ENCODE measurements at places on chromosomes 7 and 10. TPM values are rescaled to one million over a fixed set of nuclear protein-coding genes. Genes with fewer than 3 reads are reported as not detected.

MORN4 gene
- 0.36 TPM for total RNA-seq

ZNF3 gene
- total RNA-seq = 40.3 TPM

DNA sequence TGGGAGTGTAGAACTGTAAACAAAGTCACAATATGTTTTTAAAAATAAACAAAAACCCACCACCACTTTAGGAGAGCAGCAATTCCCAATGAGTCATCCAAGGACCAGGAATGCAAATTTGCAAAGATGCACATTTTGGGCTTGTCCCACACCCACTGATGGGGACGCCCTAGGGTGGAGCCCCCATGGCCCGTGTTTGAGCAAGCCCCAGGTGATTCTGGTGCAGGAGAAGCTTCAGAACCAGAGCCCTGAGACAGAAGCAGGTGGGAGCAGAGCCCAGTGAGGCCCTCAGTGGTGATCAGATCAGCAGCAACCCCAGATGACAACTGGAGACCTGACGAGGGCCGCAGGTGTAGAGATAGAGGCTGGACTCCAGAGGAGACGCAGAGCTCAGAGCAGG, 55.1 kb upstream of the PFKP start:
- DNase-seq = no peak

DNA sequence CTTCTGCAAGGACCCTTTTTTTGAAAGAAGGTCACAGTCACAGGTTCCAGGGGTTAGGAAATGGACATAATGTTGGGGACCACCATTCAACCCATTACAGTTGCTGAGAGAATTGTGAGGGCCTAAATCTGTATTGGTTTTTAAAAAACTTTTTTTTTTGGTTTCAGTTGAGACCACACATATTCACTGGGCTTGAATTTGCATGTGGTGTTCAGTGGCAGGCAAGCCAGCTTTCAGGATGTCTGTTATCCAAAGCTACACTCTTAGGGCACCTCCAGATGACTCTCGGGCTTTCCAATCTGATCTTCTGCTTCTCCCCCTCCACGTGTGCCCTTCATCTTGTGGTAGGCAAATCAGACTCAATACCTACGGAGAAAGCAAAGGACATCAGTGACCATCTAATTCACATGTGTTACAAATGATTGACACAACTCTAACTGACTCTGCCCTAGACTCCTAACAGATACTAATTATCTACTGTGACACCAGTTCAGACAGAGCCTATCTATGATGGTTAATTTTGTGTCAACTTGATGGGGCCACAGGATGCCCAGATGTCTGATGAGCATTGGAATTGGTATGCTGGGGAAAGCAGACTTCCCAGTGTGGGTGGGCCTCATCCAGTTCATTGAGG, 93.3 kb upstream of the ELMO1 start:
- no peak for DNase-seq

GRCh38 chr10:2918489-2918888, 148.9 kb upstream of the PFKP start:
- DNase-seq = no peak

DNA sequence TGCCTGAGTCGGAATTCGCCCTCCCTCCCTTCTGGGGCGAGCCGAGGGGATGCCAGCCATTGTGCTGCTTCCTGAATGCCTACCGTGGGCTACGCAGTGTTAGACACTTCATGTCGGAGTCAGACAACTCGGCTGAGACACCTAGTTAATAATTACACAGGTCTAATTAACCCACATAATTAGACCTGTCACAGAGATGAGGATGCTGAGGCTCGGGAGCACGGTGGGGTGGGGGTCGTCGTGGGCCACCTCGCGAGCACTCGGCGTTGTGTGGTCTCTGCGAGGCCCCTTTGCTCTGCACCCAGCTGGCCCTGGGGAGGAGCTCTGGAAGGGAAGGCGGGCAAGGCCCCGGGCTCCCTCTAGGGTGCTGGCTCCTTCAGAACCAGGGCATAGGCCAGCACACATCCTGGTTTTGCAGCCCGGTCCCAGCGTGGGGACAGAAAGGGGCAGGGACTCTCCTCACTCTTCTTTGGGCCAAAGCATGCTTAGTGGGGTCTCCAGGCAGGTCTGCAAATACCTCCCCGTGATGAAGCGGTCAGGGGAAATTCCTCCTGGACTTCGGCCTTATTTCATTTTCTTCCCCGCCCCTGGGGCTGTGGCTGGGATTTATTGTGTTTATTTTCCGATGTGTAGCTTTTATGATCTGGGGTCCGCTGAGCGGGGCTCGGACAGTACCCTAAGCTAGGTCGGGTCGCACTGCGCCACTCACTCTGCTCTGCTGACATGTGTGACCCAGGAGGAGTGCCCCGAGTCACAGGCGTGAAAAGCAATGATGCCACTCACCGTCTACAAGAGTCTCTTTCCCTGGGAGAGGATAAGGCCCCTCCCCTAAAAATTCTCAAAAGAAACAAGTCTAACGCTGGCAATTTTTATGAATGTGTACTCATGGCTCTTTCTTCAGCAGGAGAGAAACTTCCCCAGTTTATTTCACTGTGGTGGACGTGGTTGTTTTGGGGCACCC, 4.9 kb upstream of the FOXL3 start:
- no peak for DNase-seq

DNA sequence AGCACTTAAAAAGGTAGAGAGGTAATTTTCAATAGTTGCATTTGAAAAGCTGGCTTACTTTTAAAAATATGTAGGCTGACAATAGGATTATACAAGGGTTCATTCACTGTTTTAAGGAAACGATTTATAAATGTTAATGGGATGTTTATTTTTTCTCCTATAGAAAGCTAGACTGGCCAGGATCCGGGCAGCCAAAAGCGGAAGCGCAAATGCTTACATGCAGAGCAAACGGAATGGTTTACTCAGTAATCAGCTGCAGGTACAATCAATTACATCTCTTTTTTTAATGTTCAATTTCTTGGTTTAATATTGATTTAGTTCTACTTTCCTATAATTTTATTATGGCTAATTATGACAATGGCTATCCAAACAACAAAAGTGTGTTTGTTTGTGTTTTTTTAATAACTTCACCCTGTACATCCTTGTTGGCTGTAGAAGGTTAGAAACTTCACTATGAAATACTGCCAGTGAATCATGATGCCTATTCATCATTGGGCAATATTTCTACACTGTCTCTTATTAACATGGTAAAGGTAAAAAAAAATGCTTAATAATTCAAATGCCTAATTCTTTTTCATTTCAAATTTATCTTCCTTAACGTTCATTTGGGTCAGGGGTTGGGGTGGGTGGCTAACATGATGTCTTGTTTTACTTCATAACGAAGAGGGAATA, 116.4 kb downstream of the TSPAN12 start:
- DNase-seq = no peak

DNA sequence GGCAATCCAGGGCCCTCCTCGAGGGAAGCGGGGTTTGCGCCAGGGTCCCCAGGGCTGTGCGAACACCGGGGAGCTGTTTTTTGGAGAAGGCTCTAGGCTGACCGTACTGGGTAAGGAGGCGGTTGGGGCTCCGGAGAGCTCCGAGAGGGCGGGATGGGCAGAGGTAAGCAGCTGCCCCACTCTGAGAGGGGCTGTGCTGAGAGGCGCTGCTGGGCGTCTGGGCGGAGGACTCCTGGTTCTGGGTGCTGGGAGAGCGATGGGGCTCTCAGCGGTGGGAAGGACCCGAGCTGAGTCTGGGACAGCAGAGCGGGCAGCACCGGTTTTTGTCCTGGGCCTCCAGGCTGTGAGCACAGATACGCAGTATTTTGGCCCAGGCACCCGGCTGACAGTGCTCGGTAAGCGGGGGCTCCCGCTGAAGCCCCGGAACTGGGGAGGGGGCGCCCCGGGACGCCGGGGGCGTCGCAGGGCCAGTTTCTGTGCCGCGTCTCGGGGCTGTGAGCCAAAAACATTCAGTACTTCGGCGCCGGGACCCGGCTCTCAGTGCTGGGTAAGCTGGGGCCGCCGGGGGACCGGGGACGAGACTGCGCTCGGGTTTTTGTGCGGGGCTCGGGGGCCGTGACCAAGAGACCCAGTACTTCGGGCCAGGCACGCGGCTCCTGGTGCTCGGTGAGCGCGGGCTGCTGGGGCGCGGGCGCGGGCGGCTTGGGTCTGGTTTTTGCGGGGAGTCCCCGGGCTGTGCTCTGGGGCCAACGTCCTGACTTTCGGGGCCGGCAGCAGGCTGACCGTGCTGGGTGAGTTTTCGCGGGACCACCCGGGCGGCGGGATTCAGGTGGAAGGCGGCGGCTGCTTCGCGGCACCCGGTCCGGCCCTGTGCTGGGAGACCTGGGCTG, 26.0 kb downstream of the PRSS2 start:
- DNase-seq = no peak

GRCh38 chr7:73449422-73449821, 15.8 kb downstream of the FZD9 start:
- DNase-seq = no peak

GRCh38 chr10:26310361-26310760, 93.8 kb downstream of the GAD2 start:
- DNase-seq = no peak

DNA sequence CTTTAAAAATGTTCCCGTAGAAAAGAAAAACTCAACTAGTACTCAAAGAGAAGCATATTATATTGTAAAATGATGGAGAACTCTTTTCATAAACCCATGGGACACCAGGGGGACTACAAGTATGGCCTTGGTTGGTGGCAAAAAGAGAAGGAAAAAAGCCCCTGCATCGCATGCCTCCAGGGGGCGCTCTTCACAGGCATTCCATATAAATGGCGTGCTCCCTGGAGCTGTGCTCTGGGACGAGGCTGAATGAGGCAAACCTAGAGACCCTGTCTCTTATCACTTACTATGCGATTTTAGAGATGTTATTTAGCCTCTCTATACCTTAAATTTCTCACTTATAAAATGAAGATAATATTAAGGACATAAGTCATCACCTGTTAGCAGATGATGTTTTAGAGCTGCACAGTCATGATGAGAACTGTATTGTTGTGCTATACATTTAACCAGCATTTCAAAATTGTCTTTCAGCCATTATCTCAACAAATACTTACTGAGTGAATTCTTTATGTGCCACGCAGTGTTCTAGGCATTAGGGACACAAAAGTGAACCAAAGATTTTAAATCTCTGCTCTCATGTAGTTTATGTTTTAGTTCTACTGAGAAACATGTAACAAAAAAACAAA, 105.8 kb downstream of the ARHGAP21 start:
- peak; percentile 25 for DNase-seq

- DNase-seq = peak; percentile 8
These were observed 125.8 kb downstream of the DOCK4 start for GRCh38 chr7:112080441-112080840.

- no peak for DNase-seq
These were observed 3.8 kb downstream of the TMEM72 start for GRCh38 chr10:44914891-44915290.

DNA sequence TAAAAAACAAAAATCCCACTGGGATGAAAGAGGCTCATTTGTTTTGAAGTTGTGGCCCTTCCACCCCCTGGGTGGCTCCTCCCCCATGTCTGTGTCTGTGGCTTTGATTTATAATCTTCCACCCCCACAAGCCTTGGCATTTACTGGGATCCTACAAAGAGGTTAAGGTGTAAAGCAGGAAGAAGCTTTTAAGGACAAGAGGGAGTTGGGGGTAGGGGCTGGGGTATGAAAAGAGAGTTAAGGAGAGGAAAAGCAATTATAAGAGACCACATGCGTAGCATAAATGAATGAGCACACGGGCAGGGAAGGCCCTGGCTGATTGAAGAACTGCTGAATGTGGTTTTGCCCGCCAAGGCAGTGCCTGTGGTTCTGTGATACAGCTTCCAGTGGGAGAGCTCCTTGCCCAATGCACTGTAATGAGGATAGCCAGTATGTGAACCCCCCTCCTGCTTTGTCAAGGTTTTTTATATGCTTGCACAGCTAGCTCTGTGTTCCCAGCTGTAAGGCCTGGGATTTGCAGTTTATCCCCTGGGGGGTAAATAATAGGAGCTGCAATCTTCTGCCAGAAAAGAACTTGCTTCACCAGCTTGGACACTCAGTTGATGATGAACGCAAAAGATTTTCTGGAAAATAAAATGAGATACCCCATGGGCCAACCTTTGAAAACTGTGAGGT, 34.7 kb upstream of the KMT2E start:
- DNase-seq = no peak

Data from CD4-positive, alpha-beta T cell (primary cell).